ENCODE measurements at places on chromosomes 5 and 9. TPM values are rescaled to one million over a fixed set of nuclear protein-coding genes. Genes with fewer than 3 reads are reported as not detected.

The ANKRD34B gene
- not detected for total RNA-seq

The CA9 gene
- 0.86 TPM for total RNA-seq

The SERINC5 gene
- 11.8 TPM for total RNA-seq

The SMIM33 gene
- not detected for total RNA-seq

The SLC22A4 gene
- total RNA-seq, result 4.4 TPM

The STARD4 gene
- 36.3 TPM for total RNA-seq

The PCDH12 gene
- under 0.01 TPM for total RNA-seq

The GRM6 gene
- under 0.01 TPM for total RNA-seq

The NTNG2 gene
- 3.5 TPM for total RNA-seq

The FAM151B gene
- total RNA-seq, result 3.9 TPM

The ANKRD20A1 gene
- total RNA-seq, result 0.16 TPM
